ENCODE measurements at places on chromosomes 12 and 14. TPM values are rescaled to one million over a fixed set of nuclear protein-coding genes. Genes with fewer than 3 reads are reported as not detected.

Gene EMP1
- 0.90 TPM for total RNA-seq

Gene PSMC1
- total RNA-seq, result 97.4 TPM

Gene SERPINA12
- total RNA-seq, result not detected

Gene ZCCHC8
- 22.2 TPM for total RNA-seq

Gene HOMEZ
- 15.2 TPM for total RNA-seq

DNA sequence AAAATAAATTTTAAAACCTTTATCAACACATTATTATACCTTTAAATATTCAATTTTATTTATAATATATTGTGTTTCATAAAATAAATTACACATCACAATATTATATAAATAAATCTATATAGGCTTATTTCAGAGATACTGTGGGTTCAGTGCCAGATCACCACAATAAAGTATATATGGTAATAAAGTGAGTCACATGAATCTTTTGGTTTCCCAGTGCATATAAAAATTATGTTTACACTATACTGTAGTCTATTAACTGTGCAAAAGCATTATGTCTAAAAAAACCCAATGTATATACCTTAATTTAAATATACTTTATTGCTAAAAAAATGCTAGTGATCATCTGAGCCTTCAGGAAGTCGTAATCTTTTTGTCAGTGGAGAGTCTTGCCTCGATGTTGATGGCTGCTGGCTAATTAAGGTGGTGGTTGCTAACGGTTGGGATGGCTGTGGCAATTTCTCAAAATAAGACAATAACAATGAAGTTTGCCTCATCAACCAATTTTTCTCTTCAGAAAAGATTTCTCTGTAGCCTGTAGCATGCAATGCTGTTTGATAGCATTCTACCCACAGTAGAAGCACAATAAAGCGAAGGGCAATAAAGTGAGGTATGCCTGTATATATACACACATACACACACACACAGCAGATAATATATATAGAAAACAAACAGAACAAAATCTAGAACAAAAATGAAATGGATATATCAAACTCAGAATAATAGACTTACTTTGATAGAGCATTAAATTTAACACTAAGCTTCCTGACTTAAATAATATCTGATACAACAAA is 32.4 kb downstream of the CCDC59 start:
- H3K4me1 ChIP-seq, result no peaks in the 10 kb centered on the region
- no peaks in the 10 kb centered on the region for H3K36me3 ChIP-seq
- no peak overlapping the region for H3K4me3 ChIP-seq
- no peak overlapping the region for H3K27ac ChIP-seq
- DNase-seq, result no peak

- no peaks in the 10 kb centered on the region for H3K36me3 ChIP-seq
- no peak overlapping the region for H3K4me3 ChIP-seq
- H3K27ac ChIP-seq, result no peak overlapping the region
- H3K27me3 ChIP-seq, result no peaks in the 10 kb centered on the region
- no peak for DNase-seq
These were observed 234.8 kb upstream of the TMPO start for GRCh38 chr12:98280621-98281020.

DNA sequence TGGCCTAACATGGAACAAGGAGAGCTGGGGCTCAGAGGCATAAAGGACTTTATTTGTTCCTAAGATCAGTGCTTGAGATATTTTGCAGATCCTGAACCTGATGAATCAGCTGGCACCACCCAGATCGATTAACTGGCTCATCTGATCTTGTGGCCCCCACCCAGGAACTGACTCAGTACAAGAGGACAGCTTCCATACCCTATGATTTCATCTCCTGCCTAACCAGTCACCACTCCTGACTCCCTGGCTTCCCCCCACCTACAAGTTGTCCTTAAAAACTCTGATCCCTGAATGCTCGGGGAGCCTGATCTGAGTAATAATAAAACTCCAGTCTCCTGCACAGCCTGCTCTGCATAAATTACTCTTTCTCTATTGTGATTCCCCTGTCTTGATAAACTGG is 5.1 kb downstream of the C12orf56 start:
- no peak for DNase-seq
- H3K27ac ChIP-seq, result no peak overlapping the region
- H3K27me3 ChIP-seq, result no peaks in the 10 kb centered on the region
- no peak overlapping the region for H3K4me3 ChIP-seq

- H3K36me3 ChIP-seq, result no peaks in the 10 kb centered on the region
- H3K27ac ChIP-seq, result no peak overlapping the region
- no peaks in the 10 kb centered on the region for H3K4me1 ChIP-seq
- H3K27me3 ChIP-seq, result no peaks in the 10 kb centered on the region
These were observed 981.9 kb downstream of the DIO2 start for GRCh38 chr14:79229383-79229909.

- no peak overlapping the region for H3K27ac ChIP-seq
- DNase-seq, result no peak
- H3K4me3 ChIP-seq, result no peak overlapping the region
- H3K27me3 ChIP-seq, result no peaks in the 10 kb centered on the region
- no peaks in the 10 kb centered on the region for H3K36me3 ChIP-seq
These were observed 53.3 kb upstream of the NCOR2 start for GRCh38 chr12:124620606-124621295.

GRCh38 chr12:130427381-130427887 is 89.7 kb downstream of the PIWIL1 start:
- no peaks in the 10 kb centered on the region for H3K4me1 ChIP-seq
- no peak overlapping the region for H3K27ac ChIP-seq
- no peak overlapping the region for H3K4me3 ChIP-seq
- no peaks in the 10 kb centered on the region for H3K27me3 ChIP-seq
- no peaks in the 10 kb centered on the region for H3K36me3 ChIP-seq

- no peaks in the 10 kb centered on the region for H3K27me3 ChIP-seq
- H3K4me1 ChIP-seq, result no peaks in the 10 kb centered on the region
- no peak overlapping the region for H3K4me3 ChIP-seq
- no peak overlapping the region for H3K27ac ChIP-seq
These were observed 67.6 kb upstream of the GNG2 start for GRCh38 chr14:51792809-51793208.

DNA sequence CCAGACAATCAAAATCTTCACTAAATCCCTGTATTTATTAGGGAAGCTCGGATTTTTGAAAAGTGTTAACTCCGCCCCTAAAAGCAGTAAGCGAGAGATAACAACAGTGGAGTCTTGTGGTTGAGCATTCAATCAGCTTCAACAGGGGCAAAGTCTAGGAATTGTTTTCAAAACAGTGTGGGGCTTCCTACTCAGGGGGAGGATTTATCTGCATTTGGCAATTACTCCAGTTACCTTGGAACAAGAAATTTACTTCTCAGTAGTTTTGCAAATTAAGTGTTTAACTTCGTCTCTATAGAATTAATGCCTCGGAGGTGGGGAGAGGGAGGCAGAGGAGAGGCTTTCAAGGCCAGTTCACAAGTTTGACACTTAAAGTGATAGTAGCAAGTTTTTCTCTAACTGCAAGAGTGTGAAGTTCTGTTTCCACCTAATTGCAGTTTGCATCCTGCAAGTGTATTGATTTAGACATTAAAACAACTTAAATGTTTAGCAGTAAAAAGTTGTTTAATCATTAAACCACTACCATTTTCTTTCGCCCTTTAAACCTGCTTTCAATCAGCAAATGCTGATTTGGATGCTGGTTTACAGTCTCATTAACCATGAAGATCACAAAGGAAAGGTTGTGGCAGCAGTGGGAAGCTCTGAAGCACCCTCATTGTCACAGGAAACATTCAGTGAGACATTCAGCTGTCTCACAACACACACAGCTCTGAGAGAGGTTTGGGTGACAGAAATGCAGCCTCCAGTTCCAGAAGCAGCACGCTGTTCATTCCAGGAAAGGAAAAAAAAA is 102.0 kb downstream of the HMGA2 start:
- H3K27ac ChIP-seq, result no peak overlapping the region
- H3K27me3 ChIP-seq, result no peaks in the 10 kb centered on the region
- no peaks in the 10 kb centered on the region for H3K36me3 ChIP-seq

DNA sequence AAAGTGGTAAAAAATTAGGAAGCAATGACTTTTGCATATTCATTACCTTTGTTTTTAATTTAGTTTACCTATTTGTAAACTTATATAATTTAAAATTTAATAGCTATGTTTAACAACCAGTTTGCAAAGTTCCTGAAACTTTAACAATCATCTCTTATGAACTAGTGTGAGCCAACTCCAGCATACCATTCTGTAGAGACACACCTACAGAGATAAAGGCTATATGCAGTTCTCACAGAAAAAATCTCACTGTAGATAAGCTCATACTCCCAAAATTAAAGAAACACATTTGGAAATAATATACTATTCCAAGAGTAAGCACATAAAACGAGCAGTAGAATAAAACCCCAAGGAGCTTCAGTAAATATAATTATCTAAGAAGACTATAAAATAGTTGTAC is 77.5 kb downstream of the CDK17 start:
- no peaks in the 10 kb centered on the region for H3K36me3 ChIP-seq
- H3K27me3 ChIP-seq, result no peaks in the 10 kb centered on the region
- H3K27ac ChIP-seq, result no peak overlapping the region
- DNase-seq, result no peak

DNA sequence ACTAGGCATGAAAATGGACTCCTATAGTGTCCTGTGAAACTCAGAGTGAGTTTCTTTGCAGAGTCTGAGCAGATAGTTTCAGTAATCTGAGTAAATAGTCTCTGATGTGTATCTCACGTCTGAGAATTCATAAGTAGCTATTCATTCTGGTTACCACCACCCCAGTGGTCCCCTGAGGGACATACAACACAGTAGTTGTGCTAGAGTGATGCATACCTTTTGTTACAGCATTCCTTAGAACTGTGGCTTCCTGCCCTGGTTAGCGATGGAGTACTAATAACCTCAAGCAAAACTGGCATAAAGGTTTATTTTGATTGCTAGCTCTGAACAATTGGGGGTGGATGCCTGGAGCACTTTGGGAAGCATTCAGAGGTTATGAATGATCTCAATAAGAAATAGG is 114.7 kb downstream of the DAAM1 start:
- H3K4me3 ChIP-seq, result no peak overlapping the region
- no peaks in the 10 kb centered on the region for H3K36me3 ChIP-seq
- DNase-seq, result no peak
- no peaks in the 10 kb centered on the region for H3K27me3 ChIP-seq
- no peak overlapping the region for H3K27ac ChIP-seq
- no peaks in the 10 kb centered on the region for H3K4me1 ChIP-seq

- no peak overlapping the region for H3K27ac ChIP-seq
- H3K36me3 ChIP-seq, result no peaks in the 10 kb centered on the region
- H3K4me1 ChIP-seq, result peaks cover 2% of the 10 kb centered on the region
- peaks cover 20% of the 10 kb centered on the region for H3K27me3 ChIP-seq
- DNase-seq, result no peak
- no peak overlapping the region for H3K4me3 ChIP-seq
These were observed 85.4 kb downstream of the NTN4 start for GRCh38 chr12:95705143-95705542.

DNA sequence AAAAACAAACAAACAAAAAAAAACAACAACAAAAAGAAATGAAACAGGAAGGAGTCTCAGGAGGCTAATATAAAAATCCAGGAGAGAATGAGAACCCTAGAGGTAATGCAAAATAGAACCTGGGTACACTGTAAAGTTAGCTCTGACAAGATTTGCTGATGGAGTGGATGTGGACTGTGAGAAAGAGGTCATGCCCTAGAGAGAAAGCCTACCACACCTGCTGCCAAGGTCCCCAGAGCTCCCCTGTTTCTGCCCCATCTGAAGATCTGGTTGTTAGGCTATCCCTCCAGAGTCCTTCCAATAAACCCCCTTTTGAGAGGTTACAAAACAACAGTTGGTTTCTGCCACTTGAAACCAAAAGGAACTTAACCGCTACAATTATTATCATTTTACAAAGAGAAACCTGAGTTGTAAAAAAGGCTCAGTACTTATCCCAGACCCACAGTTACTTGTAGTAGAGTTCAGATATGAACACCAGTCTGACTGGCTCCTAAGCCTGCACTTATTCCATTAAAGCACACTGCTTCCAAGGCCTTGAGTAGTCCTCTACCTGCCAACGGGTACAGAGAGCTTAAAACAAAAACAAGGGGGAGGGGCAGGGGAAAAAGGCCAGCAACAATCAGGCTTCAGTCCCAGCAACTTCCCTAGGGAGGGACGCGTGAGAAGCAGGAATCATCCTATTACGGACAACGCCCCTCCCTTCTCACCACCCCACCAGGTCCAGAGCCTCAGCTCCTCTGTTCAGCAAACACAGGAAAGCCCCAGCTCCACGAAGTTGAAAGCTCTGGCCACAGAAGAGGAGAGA is 27.7 kb downstream of the PPP1R13B start:
- H3K4me3 ChIP-seq, result peak overlapping the region; percentile 43
- H3K36me3 ChIP-seq, result no peaks in the 10 kb centered on the region
- peaks cover 4% of the 10 kb centered on the region for H3K4me1 ChIP-seq
- H3K27ac ChIP-seq, result peak overlapping the region; percentile 47

DNA sequence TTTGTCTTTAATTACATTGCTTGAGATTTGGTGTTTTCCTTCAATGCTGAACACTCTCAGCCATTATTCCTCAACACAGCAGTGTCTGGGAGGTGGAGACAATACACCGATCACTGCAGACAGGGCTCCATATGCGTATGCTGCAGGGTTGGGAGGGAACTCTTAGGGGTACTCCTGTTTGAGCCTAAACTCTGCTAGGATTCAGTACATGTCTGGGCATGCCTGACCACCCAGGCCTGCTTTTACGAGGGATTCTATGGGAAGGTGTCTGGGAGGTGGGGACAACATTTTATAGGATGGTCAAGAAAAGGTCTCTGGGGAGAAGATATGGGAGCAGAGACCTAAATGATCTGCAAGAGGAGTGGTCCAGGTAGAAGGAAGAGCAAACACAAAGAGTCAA is 34.3 kb downstream of the DHRS2 start:
- no peaks in the 10 kb centered on the region for H3K4me1 ChIP-seq
- no peak for DNase-seq
- H3K27me3 ChIP-seq, result no peaks in the 10 kb centered on the region
- no peak overlapping the region for H3K4me3 ChIP-seq

GRCh38 chr14:104202259-104203070 is 64.1 kb downstream of the KIF26A start:
- H3K27me3 ChIP-seq, result no peaks in the 10 kb centered on the region
- no peak overlapping the region for H3K27ac ChIP-seq
- H3K4me1 ChIP-seq, result no peaks in the 10 kb centered on the region

DNA sequence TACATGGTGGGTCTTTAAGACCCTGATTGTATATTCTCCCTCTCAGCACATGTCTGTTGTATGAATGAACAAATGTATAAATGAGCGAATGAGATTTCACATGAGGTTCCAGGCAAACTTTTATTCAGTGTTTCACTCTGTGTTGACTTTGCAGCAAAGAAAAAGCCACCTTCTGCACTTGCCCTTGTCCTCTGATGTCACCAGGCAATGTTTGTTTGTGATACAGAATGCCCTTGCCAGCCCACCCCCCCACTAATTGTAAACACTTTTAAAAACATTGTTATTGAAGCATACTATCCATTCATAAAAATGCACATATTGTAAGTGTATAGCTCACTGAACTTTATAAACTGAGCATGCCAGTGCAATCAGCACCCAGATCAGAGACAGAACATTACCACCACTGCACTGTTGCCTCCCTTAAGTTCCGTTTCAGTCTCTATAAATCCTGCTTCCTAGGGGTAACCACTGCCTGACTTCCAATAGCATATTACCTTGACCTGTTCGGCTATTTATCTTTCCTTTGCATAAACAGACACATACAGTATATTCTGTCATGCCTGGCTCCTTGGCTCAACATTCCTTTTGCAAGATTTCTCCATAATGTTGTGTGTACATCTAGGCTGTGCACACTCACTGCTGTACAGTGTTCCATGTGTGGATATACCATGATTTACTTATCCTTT is 11.3 kb upstream of the LTA4H start:
- peak overlapping the region; percentile 18 for H3K4me3 ChIP-seq
- H3K36me3 ChIP-seq, result no peaks in the 10 kb centered on the region
- no peaks in the 10 kb centered on the region for H3K27me3 ChIP-seq
- H3K4me1 ChIP-seq, result peaks cover 29% of the 10 kb centered on the region

Measured in GM12878 (cell line).